ENCODE measurements at places on chromosomes 1 and 21.

DNA sequence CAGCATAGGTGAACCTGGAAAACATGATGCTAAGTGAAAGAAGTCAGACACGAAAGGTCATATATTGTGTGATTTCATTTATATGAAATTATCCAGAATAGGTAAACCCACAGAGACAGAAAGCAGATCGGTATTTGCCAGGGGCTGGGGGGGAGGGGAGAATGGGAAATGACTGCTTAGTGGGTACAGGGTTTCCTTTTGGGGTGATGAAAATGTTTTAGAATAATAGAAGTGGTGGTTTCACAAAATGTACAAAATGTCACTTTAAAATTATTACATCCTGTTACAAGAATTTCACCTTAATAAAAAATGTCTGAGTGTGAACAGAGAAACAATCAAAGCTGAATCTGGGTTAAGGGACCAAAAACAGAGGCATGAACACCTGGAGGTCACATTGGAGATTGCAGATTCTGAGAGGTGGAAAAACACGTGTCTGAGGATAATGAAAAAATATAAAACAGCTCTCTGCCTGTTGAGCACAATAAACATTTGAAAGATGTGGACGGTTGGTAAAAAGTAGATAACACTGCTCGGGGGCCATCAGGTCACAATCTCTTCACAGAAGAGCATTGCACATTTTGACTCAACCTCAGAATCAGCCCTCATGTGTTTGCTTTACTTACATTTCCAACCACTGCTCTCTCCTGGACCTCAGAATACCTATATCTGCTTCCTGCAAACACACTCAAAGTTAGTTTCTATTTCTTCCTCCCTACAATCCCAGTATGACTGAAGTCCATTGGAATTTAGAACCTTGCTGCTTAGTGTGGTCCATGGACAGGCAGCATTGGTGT, 3.2 kb downstream of the SLAMF6 start:
- no peak for DNase-seq

DNA sequence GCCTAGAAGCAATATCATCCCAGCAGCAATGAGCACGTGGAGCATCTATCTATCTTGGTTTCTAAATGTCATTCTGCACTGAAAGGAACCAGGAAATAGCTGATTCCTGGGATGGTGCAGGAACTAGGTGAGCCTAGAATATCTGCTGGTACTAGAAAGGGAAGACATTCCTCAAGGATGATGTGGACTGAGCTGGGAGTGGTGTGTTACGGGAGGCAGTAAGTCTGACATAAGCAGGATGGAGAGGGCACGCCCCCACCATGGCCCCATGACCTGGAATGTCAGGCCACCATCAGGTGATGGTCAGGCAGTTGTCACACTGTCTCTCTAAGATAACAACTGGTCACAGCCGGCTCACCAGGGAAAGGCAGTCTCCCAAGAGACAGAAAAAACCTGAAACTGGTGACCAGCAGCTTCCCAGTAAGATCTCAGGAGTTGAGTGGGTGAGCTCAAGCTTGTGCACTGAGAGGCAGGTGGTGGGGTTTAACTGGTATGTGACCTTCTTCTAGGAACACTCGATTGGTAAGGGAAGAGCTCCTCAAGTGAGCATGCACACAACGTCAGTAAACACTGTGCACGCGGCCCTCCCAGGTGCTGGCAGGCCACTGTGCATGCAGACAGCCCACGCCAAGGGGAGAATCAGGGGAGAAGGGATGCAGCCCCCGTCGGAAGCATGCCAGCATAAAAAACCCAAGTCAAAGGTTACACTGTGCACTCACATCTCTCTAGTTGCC, 148.7 kb downstream of the ADSS2 start:
- no peak for DNase-seq

DNA sequence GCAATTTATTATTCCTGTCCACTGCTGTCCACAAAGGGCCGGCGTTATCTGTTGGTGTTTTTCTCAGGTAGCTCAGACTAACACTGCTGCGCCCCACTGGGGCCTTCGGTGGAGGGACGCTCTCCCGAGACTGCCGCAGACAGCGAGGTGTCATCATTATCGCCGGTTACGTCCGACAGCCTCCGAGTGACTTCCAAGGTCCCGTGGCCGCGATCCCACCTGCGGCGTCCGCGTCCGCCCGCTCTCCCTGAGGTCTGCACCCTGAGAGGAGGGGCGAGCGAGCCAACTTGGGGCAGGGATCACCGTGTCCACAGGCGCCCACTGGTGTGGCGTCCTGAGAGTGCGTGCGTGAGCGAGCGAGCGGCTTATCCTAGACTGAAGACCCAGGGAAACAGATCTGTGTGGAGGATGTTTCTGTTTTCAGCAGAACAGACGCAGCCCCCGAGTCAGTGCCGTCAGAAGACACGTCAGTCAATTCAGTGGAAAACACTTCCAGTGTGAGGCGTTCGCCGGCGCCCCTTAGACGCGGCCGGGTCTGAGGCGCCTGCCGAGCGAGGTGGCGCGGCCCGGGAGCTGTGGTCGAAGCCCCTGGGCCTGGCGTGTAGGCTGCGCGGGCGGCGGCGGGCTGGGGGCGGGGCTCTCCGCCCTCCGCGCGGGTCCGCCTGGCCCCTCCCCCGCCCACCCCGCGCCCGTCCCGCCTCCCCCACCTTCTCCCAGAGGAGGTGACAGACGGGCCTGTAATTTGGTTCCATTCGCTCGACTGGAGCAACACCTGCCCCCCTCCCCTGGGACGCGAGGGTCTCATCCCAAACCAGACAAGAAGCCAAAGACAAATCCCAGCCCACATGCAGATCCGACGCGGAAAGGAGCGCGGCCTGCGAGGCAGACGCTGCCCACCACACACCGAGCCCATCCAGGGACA, 12.6 kb downstream of the NHLH2 start:
- no peak for DNase-seq

GRCh38 chr1:226428348-226428747, 20.5 kb upstream of the PARP1 start:
- DNase-seq = no peak

DNA sequence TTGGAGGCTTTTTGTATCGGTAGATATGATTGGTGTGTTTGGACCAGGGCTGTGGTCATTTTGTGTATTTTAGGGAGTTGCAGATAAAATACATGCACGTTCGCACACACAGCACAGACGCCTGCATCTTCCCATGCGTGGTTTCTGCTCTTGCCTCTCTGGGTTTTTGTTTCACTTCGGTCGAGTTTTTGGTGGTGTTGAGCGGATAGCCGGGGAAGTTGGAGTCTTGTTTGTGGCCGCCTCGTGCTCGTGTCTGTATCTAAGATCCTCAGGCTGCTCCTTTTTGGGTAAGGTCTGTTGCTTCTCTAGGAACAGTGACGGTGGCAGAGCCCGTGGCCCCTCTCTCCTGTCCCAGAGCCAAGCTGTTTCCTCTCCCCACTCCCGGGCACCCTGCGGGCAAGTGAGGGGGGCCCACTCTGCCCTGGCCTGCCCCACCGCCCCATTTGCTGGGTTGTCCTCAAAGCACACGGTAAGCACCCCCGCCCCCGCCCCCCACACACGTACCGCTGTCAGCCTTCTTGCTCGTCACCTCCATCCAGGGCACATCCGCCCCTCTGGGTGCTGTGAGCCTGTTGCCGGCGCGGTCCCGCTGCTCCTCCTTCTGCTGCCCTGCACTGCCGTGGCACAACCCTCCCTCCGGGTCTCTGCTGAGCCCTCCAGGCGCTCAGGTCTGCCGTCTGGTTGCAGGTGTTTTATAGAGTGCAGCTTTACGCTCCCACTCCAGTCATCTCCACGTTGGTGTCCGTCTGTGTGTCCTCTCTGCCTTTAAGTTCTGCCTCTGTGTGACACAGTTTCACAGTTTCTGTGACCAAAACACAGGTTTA, 51.9 kb downstream of the AGPAT3 start:
- peak; percentile 37 for DNase-seq

DNA sequence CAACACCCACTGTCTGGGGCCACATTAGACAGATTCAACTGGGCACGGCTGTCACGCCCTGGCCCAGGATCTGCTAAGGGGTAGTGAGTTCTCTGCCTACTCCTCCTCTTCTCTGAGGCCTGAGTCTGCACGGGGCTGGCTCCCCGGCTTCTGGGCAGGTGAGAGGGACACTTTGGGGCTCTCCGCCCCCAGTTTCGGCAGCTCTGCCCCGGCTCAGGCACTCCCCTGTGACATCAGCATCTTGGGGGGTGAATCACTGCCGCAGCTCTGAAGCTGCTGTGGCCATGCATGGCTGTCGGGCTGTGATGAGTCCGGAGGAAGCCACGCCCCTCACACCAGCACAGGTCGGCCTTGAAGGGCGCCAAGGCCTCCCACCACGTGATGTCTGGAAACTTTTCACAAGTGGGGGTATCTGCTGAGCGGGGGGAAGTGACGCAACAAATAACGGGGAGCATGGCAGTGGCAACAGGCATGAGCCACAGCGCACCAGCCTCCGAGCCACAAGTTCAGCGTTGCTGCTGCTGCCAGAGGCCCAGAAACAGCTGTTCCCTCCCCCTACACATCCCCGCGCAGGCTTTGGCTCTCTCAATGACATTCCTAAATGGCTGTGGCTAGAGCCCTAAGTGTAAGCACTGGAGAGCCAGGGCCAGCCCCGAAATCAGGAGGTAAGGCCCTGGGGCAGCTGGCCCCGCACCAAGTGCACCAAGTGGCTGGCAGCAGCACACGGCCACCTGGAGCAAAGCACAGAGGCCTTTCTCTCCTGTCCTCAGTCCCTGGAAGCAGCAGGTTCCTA, 26.3 kb downstream of the ZBTB17 start:
- DNase-seq = peak; percentile 62

DNA sequence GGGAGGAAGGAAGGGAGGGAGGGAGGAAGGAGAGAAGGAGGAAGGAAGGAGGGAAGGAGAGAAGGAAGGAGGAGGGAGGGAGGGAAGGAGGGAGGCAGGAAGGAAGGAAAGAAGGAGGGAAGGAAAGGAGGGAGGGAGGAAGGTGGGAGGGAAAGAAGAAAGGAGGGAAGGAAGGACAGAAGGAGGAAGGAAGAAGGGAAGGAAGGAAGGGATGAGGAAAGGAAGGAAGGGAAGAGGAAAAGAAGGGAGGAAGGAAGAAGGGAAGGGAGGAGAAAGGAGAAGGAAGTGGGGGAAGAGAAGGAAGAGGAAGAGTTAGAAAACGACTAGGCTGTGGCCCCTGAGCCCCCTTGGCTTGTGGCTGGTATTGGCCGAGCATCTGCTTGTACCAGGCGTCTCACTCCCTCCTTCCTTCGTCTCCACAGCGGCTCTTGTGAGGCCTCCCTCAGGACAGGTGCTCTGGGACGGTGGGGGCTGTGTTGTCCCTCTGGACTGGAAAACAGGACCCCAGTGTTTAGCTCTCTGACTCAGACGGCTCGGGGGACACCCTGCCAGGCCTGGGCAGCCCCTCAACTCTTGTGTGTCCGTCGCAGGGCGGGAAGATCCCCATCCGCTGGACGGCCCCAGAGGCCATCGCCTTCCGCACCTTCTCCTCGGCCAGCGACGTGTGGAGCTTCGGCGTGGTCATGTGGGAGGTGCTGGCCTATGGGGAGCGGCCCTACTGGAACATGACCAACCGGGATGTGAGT, 36.2 kb upstream of the C1QA start:
- DNase-seq = no peak

DNA sequence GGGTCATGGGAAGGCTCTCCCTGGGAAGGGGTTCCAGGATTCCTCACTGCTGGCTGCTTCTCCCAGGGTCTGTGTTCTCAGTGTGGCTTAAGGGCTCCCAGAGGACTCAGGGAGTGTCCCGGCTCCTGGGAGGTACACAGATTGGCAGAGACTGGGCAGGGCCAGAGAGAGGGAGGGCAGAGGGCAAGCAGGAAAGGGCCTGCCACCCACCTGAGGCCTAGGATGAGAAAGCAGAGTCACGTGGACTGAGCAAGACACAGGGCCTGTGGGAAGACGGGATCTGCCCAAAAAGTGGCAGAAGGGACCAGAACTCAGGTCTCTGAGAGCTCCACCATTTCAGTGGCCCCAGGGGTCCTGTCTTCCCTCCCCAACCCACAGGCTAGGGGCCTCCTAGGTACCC, 871 bp downstream of the SLFNL1 start:
- no peak for DNase-seq

DNA sequence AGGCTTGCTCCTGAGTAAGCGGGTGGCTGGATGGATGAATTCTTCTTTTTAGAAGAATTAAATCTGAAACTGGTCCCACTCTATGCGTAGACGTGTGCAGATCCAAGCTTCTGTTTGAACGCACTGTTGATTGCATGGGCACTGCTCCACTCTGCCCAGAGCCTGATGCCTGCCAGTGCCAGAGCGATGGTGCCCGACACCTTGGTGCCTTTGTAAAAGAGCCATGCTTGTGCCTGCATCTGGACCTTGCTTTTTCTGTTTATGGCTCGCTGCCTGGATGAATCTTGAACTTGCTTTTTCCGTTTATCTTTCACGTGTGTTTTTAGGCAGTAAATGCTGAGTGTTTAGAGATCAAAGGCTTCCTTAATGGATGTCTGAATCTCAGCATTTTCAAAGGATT, 15.0 kb upstream of the PWP2 start:
- DNase-seq = no peak

- peak; percentile 50 for DNase-seq
These were observed 37.1 kb upstream of the ARHGEF10L start for GRCh38 chr1:17502326-17502778.

- no peak for DNase-seq
These were observed 152.9 kb upstream of the PTBP2 start for GRCh38 chr1:96568639-96569038.

DNA sequence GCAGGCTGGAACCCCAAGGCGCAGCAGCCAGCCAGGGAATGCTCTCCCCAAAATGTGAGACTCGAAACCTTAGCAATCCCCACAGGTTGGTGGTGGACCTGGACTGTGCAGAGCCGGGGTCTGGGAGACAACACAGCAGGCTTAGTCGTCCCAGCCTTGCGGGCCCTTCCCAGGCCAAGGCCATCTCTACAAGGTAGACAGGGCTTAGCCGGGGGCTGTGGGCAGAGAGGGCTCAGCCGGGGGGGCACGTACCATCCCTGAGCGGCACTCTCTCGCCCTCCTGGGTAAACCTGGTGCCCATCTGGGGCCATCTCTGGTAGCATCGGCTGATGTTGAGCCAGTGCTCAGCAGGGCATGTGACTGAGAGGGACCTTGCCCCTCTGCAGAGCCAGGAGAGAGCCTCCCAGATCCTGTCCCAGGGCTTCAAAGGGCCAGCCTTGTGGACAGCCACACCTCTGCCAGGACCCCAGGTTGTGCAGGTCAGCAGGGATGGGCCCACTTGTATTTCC, 2.2 kb upstream of the ACTRT2 start:
- DNase-seq = no peak

DNA sequence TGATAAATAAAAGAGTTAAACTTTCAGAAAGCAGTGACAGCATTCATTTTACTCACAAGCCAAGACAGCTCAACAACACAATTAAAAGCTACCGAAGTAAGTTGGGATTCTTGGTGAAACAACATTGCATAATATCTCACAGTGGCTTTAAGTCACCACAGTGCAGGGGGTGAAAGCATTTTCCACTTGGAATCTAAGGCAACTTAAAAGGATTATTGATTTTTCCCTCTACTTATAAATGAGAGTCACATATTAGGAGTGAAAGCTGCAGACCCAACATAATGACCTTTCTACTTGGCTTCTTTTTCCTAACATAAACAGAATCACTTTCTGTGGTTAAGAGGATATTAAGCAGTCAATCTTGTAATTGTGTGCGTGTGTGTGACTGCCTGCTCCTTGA, 536.6 kb upstream of the CXADR start:
- DNase-seq = no peak

GRCh38 chr1:90480271-90480835, 236.7 kb downstream of the BARHL2 start:
- no peak for DNase-seq
